ENCODE measurements at places on chromosomes 3 and 15.

DNA sequence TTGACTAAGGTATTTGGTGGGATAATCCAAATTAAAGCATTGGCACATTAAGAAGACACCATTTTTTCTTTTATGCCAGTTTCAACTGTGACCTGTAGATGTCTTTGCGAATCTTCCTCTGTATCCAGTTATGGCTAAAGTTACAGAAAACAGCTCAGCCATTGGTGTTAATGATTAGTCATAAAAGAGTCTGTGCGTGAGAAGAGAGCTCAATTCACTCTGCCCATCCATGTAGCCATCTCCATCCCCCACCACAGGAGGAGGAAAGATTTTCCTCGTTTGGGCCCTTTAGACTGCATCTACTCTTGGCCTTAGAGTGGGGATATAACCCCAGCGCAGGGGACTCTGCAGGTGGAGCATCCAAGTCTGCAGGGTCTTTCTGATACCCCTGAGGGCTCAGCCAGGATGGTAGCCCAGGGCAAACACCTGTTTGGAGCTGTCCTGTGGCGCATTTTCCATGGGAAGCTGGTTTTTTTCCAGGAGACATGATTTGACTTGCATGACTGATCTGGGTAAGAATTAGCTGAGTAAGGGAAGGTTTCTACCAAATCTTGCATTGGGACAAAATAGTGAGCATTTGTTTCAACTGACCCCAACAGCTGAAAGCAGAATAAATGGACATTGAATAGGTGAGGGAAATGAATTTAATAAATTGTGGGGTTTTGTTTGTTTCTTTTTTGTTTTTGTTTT, 29.5 kb downstream of the NANOGP8 start:
- no peak for DNase-seq

DNA sequence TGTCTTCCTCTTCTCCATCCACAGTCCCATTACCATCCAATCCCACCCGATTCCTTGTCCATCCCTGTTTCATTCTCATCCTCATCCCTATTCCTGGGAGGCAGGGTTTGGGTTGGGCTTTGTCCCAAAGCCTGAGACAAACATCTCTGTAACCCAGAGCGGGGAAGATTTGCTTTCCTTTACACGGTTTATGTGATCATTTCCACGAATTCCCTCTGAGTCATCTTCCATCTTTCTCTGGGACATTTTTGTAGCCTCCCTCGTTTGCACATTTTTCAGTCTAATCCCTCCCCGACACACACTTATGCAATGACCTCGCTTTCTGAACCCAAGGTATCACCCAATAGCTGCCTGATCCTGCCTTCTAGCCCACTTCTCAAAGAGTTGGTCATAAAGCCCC, 22.8 kb downstream of the DUOX2 start:
- no peak for DNase-seq

GRCh38 chr3:46100812-46101211, 73.5 kb upstream of the XCR1 start:
- DNase-seq = no peak

GRCh38 chr3:195005759-195006510, 265.0 kb downstream of the XXYLT1 start:
- no peak for DNase-seq

GRCh38 chr3:48894516-48894915, 4.2 kb downstream of the SLC25A20 start:
- no peak for DNase-seq

DNA sequence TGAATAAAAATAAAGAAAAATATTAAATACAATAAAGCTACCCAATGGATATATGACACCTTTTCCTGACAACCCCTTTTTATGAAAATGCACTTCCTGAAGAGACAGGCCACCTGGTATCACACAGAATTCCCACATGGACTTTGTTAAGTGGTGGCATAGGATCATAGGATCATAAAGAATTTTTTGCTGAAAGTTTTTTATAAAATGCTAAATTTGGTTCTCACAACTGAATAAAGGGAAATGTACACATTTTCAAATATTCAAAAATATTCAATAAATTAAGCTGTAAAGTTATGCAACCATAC, 102.5 kb upstream of the ROBO1 start:
- DNase-seq = no peak

GRCh38 chr3:141795276-141795675, 32.1 kb downstream of the GRK7 start:
- DNase-seq = no peak

DNA sequence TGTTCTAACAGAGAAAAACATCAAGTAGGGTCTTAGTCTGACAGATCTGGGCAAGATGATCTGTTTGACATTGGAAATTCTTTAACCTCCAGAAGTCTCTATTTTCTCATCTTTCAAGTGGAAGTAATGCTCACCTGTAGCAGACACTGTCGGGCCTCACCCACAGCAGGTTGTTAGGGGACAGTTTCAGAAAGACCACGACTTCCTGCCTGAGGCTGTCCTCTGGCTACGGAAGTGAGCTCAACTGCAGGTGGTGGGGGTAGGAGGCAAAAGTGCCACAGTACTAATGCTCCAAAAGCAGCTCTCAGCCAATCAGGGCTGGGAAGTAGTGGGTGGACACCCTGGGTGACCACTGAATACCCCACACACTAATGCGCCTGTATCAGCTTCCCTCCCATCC, 111.4 kb upstream of the TOPAZ1 start:
- no peak for DNase-seq

DNA sequence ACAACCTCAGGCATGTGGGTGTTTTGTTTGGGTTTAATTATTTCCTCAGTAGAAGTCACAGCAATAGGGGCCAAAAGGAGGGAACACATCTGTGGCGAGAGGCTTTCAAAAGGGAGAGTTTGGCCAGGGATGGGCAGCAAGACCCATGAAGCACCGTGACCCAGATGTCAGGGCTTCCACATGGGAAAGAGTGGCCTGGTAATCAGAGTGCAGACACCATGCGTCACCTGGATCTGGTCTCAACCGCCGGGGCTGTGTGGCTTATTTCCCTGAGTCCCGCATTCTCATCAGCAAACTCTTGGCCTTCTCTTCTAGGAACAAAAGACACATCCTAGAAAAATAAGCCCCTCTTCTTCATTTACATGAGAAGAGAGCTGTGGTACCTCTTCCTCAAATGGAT, 12.4 kb upstream of the MUSTN1 start:
- DNase-seq = no peak

GRCh38 chr3:195526492-195526891, 16.6 kb downstream of the PPP1R2 start:
- no peak for DNase-seq

DNA sequence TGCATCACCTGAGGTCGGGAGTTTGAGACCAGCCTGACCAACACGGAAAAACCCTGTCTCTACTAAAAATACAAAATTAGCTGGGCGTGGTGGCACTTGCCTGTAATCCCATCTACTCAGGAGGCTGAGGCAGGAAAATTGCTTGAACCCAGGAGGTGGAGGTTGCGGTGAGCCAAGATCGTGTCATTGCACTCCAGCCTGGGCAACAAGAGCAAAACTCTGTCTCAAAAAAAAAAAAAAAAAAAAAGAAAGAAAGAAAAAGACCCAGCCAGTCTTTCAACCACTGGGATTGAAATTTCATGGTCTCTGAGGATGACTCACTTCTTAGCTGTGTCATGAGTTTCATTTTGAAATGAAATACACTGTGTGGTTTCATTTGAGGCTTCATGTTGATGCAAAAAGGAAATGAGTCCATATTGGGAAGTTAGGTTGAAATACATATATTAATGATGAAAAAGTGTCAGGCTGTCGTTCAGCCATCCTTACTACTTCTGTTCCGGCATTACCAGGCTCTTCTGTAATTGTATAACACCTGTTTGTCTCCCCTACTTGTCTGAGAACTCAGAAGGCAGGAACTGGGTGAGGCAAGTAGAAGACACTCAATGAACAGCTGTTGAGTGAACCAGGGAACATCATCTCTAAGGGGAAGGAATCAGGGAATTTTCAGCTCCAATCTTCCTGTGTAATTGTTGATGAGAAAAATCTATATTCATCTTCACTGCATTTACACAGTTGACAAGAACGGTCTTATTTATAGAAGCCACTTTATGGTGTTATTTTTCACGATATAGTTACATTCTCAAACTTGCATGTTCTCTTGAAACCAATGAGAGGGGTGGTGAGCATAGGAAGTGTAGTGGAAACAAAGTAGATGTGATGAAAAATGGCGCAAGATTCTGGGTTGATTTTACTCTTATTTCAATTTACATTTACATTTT, 87.4 kb downstream of the NFKBIZ start:
- DNase-seq = no peak

DNA sequence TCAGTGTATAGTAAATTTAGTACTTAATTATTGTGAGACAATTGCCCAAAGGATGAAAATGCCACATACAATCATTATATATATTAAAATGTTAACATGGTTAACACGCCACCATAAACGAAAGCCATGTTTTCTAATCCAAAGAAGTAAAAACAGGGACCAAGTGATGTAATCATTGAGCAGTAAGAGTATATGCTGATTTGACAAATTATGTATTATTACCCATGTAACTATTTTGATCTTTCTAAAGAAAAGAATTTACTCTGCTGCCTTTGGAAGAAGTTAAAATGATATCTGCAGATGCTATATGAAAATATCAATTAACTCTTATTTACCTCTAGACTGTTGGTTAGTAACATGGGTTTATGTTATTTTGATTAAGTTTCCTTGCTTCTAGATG, 150.2 kb downstream of the NAALADL2 start:
- DNase-seq = no peak
